Astrocyte of the hippocampus (primary cell): ENCODE measurements at places on chromosomes 16 and 17.

DNA sequence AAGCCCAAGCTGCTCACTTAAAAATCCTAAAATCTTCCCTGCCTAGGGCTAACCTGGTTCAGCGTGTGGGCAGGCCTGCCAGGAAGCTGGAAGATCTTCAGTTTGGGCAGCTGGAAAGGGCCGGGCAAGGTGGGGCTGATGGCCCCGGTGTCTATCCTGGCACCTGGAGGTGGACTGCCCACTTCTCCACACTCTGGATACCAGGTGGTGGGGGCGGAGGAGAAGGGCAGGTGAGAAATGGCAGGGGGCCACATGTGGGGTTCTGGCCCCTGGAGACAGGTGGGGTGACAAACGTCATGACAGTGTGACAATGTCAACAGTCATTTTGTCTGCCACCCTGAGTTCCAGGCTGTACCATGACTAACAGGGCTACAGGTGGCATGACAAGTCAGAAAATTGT, 78.5 kb upstream of the C16orf82 start:
- no peak for DNase-seq

GRCh38 chr17:8698162-8698971, 46.3 kb downstream of the CCDC42 start:
- DNase-seq = peak; percentile 59

DNA sequence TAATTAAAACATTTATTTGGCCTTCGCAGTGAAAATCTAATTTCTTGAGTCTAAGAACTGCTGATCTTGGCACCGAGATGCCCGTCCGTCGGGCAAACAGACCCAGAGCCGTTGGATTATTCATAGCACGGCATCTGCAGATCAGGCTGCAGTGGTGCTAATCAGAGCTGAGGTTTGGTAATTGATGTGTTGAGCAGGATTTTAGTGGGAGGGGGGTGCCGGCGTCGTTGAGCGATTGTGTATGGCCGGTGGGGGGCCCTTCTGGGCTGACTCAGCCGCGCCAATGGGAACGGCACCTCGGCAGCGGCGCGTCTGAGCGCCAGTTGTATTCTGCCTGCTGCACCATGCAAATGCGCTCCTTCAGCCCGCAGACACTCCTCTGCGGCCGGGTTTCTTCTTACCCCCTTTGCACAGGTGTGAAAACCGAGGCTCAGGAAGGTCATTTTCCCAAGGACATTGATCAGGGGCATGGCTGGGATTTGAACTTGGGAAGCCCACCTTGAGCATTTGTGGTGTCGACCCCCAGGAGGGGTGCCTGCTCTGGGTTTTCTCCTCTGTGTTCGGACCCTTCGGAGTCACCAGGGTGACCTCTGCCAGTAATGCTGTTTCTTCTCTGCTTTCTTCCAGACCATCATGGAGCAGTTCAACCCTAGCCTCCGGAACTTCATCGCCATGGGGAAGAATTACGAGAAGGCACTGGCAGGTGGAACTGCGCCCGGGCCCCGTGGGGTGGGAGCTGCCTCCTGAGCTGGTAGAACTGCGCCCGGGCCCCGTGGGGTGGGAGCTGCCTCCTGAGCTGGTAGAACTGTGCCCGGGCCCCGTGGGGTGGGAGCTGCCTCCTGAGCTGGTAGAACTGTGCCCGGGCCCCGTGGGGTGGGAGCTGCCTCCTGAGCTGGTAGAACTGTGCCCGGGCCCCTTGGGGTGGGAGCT, 18.4 kb downstream of the BAIAP2 start:
- peak; percentile 84 for DNase-seq

DNA sequence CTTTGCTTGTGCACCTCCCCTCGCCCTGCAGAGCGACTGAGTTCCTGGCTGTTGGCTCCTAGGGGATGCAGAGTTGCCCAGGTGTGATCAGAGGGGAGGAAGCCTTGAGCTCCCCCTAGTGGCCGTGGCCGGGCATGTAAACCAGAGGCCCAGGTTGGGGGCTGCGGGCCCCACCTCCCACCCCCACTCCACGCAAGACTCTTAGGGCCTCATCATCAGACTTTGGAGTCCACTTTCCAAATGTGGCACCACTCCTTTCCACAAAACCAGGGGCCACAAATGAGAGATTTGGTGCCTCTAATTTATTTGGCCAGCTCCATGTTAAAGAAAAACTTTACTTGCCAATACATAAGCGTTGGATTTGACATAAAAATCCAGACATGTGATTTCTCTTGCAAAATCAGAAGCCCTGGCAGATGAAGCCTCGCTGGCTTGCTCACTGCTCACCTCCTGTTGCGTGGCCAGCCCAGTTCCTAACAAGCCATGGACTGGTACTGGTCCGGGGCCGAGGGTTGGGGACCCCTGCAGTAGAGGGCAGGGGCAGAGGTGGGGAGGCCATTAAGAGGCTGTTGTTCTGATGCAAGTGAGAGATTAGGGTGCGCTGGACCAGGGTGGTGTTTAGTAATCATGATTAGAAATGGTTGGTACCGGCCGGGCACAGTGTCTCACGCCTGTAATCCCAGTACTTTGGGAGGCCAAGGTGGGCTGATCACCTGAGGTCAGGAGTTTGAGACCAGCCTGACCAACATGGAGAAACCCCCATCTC, 28.7 kb upstream of the GAS7 start:
- DNase-seq = peak; percentile 38

DNA sequence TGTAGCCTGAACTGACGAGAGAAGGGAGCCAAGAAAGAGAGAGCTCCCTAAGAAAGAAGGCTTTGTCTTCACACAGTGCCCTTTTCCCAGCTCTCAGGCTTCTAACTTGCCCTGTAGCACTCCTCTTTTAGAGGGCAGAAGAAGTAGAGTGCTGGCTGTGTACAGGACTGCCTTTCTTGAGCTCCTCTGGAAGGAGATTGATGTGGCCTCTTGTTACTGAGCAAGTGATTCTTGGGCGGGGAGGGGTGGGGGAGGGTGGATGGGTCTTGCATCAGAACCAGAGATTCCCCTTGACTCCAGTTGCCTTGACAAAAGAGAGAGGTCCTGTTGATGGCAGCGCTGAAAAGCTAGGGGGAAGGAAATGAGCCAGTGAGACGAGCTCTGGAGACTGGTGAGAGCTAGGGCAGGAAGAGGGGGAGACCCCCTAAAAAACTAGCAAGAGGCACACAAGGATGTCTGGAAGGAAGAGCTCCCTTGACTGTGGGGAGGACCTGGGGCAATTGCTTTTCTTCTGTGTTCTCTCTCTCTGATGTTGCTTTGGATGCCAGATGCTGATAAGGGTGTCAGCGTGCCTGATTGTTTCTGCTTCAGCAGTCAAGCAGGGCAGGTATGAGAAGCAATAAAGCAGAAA, 18.4 kb downstream of the GPR179 start:
- DNase-seq = no peak

DNA sequence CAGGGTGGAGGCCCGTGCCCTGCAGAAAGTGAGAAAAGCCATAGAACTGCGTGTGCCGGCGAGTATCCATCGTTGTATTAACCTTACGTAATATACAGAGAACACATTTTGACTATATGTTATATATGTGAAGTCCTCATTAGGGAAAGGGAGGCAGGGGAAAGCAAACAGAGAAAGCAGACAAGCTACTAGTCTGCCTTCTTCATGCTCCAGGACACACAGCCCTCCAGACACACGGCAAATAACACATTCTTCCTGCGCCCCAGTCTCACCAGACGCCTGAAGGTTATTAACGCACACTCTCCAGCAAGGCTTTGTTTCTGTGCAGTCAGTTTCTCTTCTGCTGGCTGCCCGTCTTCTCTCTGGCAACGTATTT, 28.8 kb downstream of the PRDM7 start:
- DNase-seq = no peak

DNA sequence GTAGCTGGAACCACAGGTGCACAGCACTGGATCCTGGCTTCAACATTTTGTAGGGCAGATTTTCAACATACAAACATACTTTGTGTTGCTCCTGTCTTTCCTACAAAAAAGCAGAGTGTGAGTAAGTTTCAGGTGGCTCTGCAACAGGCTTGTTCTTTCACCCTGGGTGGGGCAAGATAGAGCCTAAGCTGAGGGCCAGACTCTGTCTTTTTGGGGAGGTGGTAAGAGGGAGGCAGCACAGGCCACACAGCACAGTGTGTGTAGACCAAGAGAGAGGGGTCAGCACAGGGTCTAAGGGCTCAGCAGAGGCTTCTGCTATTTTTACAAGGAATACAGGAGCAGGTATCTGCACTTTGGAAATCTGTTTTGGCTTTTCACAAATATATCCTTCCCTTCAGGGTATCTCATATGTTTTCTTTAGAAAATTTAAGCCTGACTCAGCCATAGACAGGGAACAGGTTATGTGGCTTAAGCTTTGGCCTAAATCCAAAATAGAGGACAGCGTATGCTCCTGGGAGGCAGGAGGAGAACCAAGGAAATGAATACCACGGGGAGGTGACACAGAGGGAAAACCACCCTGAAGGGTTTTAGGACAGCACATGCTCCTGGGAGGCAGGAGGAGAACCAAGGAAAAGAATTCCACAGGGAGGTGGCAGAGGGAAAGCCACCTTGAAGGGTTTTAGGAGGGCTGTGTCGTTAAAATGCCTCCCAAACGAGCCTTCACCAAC, 21.6 kb downstream of the EMC8 start:
- peak; percentile 49 for DNase-seq
